A673 (cell line): ENCODE measurements at places on chromosomes 6 and 20. TPM values are rescaled to one million over a fixed set of nuclear protein-coding genes. Genes with fewer than 3 reads are reported as not detected.

Gene SLCO4A1
- total RNA-seq: 44.5 and 48.8 TPM in 2 replicates

- no peak for DNase-seq
Measured at GRCh38 chr6:167650730-167651317, 175.9 kb upstream of the AFDN start.

- no peak for DNase-seq
Measured at GRCh38 chr20:59044796-59045195, 2.2 kb upstream of the PRELID3B start.

- DNase-seq: no peak
Measured at GRCh38 chr6:130693944-130694343, 133.3 kb upstream of the SMLR1 start.

DNA sequence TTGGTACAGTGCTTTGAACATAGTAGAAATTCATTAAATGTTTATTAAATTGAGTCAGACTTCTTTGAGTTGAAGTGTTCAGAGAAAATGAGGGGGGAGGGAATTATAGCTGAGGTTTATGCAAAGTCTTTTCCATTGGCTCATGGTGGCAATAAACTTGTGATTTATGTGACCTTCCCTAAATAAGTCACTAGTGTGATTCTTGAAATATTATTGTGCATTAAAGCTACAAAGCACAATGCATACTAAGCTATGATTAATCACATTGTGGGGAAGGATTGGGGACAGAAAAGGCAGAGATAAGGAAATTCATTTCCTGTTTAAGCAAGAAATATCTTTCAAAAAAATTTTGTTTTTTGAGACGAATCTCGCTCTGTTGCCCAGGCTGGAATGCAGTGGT lies 877.5 kb downstream of the TFAP2A start:
- DNase-seq: peak; percentile 68

Gene EXOC2
- total RNA-seq: 22.4 and 28.2 TPM in 2 replicates

DNA sequence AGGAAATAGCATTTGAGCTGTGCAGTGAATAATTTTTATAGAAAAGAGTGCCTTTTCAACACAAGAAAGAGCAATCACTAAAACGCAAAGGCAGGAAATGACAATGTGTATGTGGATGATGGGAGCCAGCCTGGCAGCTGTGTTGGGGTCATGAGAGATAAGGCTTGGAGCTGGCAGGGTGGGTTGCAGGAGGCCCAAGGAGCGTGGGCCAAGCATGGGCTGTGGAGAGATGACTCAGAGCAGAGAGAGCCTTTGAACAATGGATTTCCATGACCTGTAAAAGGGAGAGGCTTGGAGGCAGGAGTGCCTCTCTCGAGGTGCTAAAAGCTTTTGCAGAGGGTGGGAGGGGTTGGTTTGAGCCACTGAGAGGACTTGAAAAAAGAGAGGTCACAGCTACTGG lies 6.6 kb upstream of the TBC1D7 start:
- no peak for DNase-seq

DNA sequence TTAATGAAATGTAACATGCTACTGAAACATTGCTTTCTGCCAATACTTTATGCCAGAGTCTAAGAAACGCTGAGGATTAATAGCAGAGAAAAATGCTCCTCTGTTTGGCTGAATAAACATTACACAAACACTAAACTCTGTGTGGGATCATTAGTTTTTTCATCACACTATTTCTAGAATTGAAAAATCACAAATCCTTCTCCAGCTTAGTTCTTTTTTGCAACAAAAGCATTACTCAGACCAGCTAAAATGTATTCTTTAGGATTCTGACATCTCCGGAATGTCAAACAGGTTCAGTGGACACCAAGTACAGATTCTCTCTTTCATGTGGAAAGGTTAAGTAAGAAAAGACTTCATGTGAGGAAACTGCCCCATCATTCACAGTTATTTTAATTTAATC lies 226.9 kb downstream of the SIM1 start:
- DNase-seq: no peak

DNA sequence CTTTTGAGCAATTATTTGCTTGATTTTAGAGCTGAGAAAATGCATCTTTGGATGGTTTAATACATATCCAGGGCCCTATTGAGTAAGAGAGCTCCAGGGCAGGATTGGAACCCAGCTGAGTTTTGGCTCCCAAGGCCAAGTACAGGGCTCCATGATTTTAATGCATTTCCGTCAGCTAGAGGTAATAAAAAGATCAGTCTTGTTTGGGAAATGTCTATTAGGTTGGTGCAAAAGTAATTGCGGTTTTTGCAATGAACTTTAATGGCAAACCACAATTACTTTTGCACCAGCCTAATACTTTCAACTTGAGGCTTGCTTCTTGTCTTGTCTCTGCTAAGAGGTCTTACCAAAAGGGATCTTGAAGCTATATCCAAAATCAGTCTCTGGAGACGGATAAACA lies 29.4 kb upstream of the CDH4 start:
- no peak for DNase-seq

GRCh38 chr6:152338335-152339125 lies 298.6 kb downstream of the SYNE1 start:
- DNase-seq: peak; percentile 54

- no peak for DNase-seq
Measured at GRCh38 chr6:167493976-167494697, 169.3 kb downstream of the TTLL2 start.

DNA sequence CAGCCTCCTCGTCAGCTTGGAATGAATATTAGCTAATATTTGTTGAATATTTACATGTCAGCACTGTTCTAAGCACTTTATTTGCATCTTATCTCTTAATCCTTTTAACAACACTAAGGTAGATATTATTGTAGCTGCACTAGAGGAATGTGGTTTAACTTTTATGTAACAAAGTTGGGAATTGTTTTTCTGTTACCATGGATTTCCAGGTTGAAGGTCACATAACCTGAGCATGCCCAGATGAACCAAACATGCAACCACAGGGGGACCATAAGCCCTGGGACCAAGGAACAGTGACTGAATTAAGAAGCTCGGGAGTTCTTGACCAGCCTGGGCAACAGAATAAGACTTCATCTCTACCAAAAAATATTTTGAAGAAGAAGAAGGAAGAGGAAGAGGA lies 29.1 kb upstream of the YWHAB start:
- DNase-seq: no peak

DNA sequence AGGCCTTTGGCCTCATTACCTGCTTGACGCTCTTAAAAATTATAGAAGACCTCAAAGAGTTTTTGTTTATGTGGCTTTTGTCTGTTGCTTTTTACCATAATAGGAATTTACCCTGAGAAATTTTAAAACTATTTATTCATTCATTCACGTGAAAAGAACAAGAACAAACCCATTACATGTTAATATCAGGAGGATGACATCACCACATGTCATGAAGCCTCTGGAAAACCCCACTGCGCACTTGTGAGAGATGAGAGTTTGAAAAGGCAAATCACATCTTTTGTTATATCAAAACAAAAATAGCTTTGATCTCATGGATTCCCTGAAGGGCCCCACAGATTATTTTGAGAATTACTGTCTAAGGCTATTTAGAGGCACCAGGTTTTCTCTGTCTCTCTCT lies 61.3 kb upstream of the EYA2 start:
- DNase-seq: no peak

- no peak for DNase-seq
Measured at GRCh38 chr6:35048031-35048613, 93.0 kb downstream of the TCP11 start.

DNA sequence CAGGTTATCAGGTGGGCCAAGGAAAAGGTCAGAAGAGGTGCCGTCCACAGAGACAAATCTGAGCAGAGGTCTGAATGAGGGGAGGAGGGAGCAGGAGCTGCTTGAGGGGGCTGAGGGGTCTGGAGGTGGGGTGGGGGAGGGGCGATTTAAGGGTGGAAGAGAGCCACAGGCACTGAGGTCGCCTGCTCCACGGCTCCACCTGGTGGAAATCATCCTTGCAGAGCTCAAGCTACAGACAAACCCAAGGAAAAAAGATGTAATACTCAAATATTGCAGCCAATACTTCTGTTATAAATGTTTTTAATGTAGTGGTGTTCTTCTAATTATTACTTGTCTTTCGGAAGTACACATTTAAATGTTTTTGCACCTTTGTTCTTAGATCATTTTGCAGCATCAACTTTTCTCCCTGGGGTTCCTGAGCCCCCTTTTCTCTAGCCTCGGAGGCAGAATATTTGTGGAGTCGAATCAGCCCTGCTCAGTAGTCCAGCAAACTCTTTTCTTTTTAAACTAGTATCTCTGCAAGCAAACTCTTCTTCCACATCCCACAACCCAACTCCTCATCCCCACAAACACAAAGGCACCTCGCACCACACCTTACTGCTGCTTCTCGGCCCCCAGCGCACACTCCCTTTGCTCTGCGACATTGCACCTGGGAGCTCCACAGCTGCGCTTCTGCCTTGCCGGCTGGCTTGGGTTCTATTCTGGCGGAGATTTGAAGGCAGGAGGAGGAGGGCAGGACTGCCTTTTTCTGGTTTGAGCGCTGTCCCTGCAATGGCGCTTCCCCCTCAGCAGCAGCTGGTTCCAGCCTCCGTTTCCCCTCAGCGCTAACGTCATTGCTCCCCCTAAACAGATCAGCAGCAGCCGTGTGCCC lies 51.0 kb upstream of the TFAP2A start:
- peak; percentile 67 for DNase-seq

- no peak for DNase-seq
Measured at GRCh38 chr6:85620308-85620707, 22.4 kb downstream of the SYNCRIP start.

GRCh38 chr6:391559-392440 lies at the start of gene IRF4:
IRF4 (plus strand) TSS chr6:391752; CDS start chr6:393153, 1,401 bp downstream.
- no peak for DNase-seq

DNA sequence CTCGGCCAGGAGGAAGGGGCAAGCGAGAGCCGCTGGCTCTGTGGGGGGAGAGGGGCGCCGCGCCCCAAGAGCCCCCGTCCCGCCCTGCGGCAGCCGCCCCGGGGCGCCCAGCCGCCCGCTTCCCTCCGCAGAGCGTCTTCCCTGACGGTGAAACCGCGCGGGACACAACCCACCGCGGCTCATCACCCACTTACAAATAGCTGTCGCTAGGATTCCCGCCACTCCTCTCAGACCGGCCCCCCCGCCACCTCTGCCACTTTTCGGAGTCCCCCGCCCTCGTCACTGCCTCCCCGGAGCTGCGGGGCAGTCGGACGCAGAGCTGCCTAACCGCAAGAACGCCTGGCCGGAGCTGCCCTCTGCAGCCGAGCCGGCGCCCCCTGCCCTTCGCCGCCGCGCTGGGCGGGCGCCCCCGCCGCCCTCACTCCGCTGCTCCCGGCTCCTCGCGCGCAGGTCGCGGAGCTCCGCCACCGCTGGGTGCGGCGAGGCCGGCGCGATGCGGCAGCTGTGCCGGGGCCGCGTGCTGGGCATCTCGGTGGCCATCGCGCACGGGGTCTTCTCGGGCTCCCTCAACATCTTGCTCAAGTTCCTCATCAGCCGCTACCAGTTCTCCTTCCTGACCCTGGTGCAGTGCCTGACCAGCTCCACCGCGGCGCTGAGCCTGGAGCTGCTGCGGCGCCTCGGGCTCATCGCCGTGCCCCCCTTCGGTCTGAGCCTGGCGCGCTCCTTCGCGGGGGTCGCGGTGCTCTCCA lies at the start of gene SLC35D3:
SLC35D3 (plus strand) TSS at position 366 of the 749 bp plus-strand sequence; CDS start at position 494, 128 bp downstream.
- DNase-seq: peak; percentile 14

- DNase-seq: no peak
Measured at GRCh38 chr6:54391577-54391976, 83.3 kb downstream of the TINAG start.

GRCh38 chr20:3115190-3116107 lies 30.9 kb upstream of the AVP start:
- peak; percentile 76 for DNase-seq

- DNase-seq: peak; percentile 3
Measured at GRCh38 chr20:9551808-9552550, 37.6 kb downstream of the LAMP5 start.

DNA sequence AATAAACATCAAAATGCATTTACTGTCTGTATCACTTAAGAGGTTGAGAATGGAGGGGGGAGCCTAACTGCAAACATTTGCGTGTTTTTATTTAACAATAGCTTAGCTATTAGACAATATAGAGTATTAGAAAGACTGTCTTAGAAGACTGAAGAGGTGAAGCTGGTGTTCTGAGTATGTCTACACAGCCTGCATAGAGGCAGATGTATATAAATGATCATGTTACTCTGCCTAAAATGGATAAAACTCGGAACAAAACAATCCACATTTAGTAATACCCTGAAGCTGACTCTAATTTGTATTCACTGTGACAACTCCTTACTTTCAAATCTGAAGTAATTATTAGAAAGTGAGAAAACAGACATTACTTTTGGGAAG lies 181.9 kb downstream of the GMPR start:
- DNase-seq: no peak

- peak; percentile 33 for DNase-seq
Measured at GRCh38 chr6:44224029-44224964, 902 bp downstream of the SLC29A1 start.

- DNase-seq: no peak
Measured at GRCh38 chr6:153957394-153957793, 81.6 kb upstream of the OPRM1 start.

- no peak for DNase-seq
Measured at GRCh38 chr6:137970368-137970767, 103.3 kb downstream of the TNFAIP3 start.

DNA sequence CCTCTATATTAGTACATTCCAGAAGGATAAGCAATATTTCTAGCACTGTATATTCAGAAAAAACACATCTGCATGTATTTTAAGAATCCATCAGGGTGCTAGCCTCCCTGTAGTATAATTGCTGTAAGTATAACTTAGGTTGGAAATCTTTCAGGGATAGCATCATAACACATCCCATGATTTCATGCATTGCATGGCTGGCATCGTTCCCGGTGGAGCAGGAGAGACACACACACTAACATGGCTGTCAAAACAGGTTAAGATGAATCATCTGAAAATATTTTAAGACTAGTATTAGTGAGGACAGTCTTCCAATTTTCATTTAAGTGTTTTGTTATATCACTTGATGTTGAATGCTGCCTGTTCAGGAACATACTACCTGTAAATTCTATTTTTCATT lies 32.1 kb upstream of the CENPW start:
- peak; percentile 3 for DNase-seq

Gene SCUBE3
- 0.04 TPM in 1 of 2 replicates, not detected in the other for total RNA-seq

GRCh38 chr6:21840428-21840827 lies 246.9 kb downstream of the SOX4 start:
- DNase-seq: peak; percentile 45

GRCh38 chr6:39923394-39923793 lies 10.9 kb downstream of the MOCS1 start:
- DNase-seq: no peak

DNA sequence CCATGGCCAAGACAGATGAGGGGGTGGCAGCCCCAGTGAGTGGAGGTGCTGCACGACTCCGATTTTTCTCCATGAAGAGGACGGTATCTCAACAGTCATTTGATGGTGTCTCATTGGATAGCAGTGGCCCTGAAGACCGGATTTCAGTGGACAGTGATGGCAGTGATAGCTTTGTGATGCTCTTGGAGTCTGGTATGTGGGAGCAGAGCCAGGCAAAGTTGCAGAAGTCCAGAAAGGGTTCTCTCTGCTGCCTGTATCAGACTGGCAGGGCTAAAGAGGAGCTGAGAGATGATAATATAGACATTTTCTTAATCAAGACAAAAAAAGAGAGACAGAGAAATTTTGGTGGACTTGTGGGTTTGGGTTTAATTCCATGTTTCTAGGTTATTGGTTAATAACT lies 23.8 kb downstream of the TAF11 start:
- DNase-seq: no peak

Gene DEFB132
- not detected in 2 replicates for total RNA-seq
